ENCODE measurements at places on chromosomes 1 and 21.

DNA sequence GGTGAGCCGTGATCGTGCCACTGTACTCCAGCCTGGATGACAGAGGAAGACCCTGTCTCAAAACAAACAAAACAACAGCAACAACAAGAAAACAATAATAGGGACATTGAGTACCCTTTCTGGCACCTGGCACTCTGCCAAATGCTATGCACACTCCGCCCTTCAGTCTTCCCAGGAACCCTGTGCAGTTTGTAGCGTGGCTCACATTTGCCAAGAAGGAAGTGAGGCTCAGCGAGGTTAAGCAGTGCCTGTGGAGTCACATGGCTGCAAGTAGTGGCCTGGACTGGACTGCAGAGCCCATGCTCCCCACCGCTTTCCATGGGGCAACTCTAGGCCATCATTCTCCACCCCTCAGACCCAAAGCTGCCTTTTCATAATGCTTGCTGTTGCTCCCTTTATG, 5.3 kb upstream of the EVA1B start:
- no peak for DNase-seq

DNA sequence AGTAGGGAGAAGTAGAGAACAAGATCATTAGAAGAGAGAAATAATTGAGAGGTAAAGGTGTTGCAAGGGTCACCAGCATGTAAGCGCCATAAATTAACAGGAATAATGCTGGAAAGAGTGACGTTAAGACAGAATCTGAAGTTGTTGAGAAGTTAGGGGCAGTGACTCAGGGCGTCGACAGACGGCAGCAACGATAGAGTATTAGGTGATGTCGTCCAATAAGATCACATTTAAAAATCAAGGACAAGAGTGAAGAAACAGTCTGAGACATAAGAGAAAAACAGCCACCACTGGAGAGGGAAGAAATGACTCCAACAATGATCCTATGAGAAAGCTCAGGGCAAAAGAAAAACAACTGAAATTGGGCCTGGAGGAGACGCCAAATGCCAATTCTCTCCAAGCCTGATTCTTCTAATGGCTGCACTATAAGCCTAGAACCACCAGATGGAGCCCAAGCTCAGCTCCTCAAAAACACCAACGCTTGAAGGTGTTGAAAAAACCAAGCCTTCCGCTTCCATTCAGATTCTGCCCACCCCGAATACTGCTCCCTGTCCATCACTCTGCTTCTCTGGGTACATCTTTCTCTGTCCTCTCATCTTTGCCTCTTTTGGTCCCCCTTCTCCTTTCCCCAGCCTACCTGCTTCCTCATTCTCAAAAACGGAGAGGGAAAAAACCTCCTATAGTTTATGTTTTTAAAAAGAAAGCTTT, 70.0 kb downstream of the LUZP1 start:
- DNase-seq = peak; percentile 23

- no peak for DNase-seq
Observed at GRCh38 chr1:208187499-208188041, 56.6 kb downstream of the PLXNA2 start.

DNA sequence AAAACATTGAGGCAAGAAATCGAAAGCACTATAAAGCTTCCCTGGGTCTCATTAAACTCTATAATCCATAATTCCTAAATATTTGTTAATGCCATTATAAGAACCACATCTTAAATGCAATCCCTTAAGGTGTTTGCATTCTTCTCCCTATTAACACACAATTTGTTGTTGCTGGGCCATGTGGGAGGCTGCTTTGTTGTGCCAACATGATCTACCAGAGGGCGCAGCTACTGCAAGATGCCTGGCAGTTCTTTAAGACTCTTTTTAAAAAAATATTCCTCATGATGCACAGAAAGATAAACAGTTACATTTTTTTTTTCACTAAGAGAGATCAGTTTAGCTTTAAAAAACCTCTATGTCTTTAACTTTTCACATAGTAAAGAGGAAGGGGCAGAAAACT, 39.0 kb upstream of the BCAS2 start:
- no peak for DNase-seq

DNA sequence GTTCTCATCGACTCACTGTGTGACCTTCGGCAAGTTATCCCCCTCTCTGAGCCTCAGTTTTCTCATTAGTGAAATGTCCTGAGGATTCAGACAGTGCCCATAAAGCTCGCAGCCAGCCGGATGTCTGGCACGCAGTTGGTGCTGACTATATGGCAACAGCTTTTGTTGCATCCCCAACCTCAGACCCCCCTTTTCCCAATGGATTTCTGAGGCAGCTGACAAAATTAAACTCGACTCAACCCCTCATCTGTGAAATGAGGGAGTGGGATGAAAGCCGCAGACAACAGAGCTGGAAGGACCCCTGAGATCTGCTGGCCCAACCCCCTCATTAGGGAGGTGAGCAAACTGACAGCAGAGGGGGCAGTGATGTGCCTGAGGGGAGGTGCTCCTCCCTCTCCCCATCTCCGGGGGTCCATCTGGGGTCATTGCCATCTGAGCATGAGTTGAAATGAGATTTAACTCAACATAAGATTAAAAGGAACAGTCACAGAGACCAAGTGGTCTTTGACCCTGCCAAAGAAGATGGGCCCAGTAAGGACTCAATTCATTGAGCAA, 40.4 kb downstream of the NKAIN1 start:
- no peak for DNase-seq

- DNase-seq = no peak
Observed at GRCh38 chr1:212034516-212035122, 738 bp downstream of the INTS7 start.

All from stimulated activated CD8-positive, alpha-beta memory T cell treated with anti-CD3 and anti-CD28 coated beads, Interleukin-4, amount 100 ng/mL, for 4 hours (primary cell).